A549 treated with dexamethasone at 1 μM for 4 hours (cell line): ENCODE measurements at places on chromosomes 12 and 14. TPM values are rescaled to one million over a fixed set of nuclear protein-coding genes. Genes with fewer than 3 reads are reported as not detected.

JDP2 gene
- total RNA-seq, result 21.5 to 34.6 TPM (median 33.3 TPM) in 5 replicates

GPRC5D gene
- total RNA-seq, result not detected in 5 replicates

LMNTD1 gene
- total RNA-seq, result 0.15 TPM in 1 of 5 replicates, not detected in the others

CLEC4A gene
- 0.37 TPM in 1 of 5 replicates, not detected in the others for total RNA-seq

LRRC9 gene
- not detected in 5 replicates for total RNA-seq

RERGL gene
- not detected in 5 replicates for total RNA-seq

POU6F1 gene
- 0.61 to 2.3 TPM (median 1.5 TPM) in 5 replicates for total RNA-seq

LYZ gene
- 0.06 to 0.45 TPM (median 0.07 TPM) in 3 of 5 replicates, not detected in the others for total RNA-seq

LALBA gene
- total RNA-seq, result not detected in 5 replicates

PLA2G1B gene
- 0.18 TPM in 1 of 5 replicates, not detected in the others for total RNA-seq

NTS gene
- 51.3 to 83.4 TPM (median 63.5 TPM) in 5 replicates for total RNA-seq

ETV6 gene
- total RNA-seq, result 3.2 to 4.4 TPM (median 4.1 TPM) in 5 replicates

SPX gene
- total RNA-seq, result 3.6 to 5.0 TPM (median 4.4 TPM) in 5 replicates

KIF5A gene
- 0.12 to 0.27 TPM (median 0.20 TPM) in 5 replicates for total RNA-seq

NOS1 gene
- 0.34 to 0.70 TPM (median 0.62 TPM) in 5 replicates for total RNA-seq

CIDEB gene
- 0.12 to 0.32 TPM (median 0.14 TPM) in 4 of 5 replicates, not detected in the other for total RNA-seq

RNASE4 gene
- 5.4 to 9.5 TPM (median 8.4 TPM) in 5 replicates for total RNA-seq

PTPRQ gene
- total RNA-seq, result 0.01 to 0.06 TPM (median 0.02 TPM) in 5 replicates

MUCL1 gene
- not detected in 5 replicates for total RNA-seq

ADCY6 gene
- total RNA-seq, result 8.1 to 12.2 TPM (median 10.3 TPM) in 5 replicates

MYH6 gene
- 0.05 to 0.15 TPM (median 0.12 TPM) in 5 replicates for total RNA-seq

SAMD15 gene
- 1.7 to 2.6 TPM (median 2.2 TPM) in 5 replicates for total RNA-seq

NPFF gene
- total RNA-seq, result not detected in 5 replicates

SMCO3 gene
- total RNA-seq, result 0.05 TPM in 1 of 5 replicates, not detected in the others

KDM5A gene
- total RNA-seq, result 19.4 to 31.7 TPM (median 24.7 TPM) in 5 replicates

AQP2 gene
- total RNA-seq, result not detected in 5 replicates

NFE2 gene
- 0.07 TPM in 1 of 5 replicates, not detected in the others for total RNA-seq
